ENCODE measurements at places on chromosomes 2 and 18.

DNA sequence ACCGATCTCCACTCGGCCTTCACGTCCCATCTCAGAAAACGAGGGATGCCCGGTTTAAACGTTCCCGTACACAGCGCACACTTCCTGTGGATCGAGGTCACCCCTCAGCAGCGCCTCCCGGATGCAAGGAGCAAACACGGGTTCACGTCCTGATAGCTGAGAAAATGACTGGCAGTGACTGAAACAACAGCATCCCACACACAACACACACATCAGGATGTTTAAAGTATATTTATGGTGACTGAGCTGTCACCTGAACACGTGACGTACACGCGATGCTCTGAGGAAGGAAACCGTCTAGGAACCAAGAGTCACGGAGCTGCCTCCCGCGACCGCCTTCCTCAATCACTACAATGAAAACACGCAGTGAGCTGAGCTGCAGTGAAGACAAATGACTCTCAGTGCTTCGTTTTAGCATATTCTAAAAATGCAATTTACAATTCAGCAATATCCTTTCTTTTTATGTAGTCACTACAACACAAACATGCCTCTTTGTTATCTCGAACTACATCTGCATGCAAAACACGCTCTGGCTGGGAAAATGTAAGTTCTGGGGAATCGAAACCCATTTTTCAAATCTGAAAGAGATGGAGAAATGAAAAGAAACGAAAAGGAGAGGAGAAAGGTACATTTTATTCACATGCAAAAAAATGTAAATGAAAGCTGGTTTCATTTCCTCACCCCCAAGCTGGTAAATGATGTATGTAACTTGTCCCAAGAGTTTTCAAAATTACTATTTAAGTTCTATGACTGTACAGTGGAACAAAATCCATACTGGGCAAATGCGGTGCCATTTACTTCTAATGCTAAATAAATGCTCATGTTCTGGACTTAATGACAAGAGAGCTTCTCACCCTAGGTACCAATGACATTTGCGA, 19.8 kb downstream of the HDAC4 start:
- DNase-seq: no peak

DNA sequence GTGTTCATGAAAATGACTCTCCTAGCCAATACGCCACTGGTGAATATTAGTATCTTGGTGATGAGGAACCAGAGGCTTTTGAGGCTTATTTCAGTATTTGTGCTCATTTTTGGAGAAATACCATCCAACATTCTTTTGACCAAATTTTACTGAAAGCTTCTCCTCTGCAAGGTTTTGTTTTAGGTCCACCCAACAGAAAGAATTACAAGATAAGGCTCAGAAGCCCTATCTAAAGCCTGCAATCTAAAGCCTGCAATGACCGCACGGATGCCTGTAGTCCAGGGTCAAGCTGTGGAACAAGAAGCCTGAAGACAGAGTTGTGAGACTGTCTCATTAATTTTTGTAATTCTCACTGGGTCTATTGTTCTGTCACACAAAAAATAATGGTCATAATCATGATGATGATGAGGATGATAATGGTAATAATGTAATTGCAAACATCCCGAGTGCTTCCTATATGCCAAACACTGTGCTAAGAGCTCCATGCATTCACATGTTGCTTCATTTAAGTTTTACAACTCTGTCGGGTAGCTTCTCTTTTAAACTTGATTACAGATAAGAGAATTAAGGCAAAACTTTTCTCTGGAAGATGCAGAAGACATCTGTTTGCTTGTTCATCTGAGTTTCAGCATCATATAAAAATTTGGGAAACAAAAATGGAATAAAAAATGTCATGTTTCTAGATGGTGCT, 33.2 kb upstream of the NCOA1 start:
- DNase-seq: no peak

DNA sequence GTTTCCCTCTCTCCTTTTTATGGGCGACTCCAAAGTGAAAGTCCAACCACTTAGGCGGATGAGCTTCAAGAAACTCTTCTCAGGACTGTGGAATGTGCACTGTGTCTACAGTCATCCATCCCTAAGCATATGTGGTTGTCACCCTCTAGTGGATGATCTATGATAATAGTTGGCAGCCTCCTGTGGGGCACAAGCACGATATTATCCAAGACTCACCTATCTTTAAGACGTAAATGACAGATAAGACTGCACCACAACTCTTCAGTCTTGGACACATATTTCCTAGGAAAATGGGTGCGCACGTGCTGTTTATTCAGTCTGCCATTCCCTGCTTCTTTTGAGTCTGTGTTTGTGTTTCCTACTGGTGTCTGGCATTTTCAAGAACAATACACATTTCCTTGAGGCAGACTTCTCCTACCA, 145.5 kb upstream of the CTAGE1 start:
- peak; percentile 38 for DNase-seq

- no peak for DNase-seq
These were observed 103.0 kb downstream of the HNRNPLL start for GRCh38 chr2:38499548-38500282.

DNA sequence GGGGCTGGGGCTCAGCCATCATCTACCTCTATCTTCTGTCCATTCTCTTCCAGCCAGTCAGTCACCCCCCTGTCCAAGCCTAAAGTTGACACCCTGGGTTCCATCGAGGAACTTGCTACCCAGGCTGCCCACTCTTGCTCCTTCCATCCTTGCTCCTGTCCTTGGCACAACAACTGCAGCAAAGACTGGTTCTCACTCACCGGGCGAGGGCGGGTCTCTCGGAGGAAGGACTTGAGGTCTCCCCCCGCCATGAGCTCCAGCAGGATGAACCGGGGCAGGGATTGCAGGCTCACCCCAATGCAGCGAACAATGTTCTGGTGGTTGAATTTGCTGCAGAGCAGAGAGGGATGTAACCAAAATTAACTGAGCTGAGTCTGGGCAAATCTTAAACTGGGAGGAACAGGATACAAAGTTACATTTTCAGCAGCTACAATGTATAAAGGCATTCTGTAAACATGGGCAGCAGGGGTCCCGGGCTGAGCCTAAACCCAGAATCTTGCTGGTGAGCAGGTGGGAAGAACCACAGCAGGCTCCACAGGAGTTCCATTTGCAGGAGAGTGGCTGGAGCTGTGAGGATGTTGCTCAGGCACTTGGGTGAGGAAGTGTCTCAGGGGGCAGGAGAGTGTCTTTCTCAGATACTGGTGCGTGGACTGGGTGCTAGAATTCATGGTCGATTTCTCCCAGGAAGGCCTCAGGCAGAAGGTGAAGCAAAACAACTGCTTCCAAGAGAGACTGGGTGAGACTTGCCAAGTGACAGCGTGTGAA, 105.5 kb downstream of the CLIP4 start:
- DNase-seq: no peak

GRCh38 chr2:15579641-15580040, 12.0 kb upstream of the DDX1 start:
- no peak for DNase-seq

DNA sequence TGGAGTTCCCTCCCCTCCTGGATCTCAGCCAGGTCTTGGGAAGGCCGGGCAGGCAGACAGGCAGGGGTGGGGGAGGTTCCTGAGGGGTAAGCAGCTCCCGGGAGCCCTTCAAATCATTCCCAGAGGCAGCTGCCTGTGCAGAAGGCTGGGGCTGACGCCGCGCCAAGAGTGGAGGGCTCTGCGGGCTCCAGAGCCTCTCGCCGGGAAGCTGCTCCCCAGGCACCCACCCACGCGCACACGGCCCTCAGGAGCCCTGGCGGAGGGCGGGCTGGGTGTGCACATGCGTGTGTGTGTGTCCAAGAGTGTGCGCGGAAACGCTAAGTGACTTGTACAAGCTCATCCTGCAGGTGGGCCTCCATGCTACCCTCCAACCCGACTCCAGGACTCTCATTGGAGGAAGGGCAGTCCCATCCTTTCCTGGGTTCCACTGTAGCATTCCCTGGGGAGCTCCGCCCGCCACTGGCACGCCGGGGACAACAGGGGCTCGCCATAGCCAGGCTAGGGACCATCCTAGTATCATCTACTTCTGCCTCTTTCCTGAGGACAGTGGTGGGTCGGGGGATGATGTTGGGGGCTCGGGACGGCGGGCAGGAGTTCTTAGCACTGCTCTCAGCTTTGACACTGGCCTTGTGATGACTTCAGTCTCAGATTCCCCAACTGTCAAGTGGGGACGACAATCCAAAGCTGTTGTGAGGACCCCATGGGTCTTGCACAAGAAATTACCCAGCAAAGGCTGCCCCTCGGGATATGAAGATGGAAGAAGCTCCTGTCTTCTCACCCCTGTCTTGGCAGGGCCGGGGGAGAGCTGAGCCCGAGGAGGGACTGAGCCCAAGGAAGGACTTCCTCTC, 50.3 kb downstream of the INHBB start:
- no peak for DNase-seq

GRCh38 chr2:30422444-30423040, 24.5 kb upstream of the LCLAT1 start:
- no peak for DNase-seq

GRCh38 chr18:23929362-23929930, 85.1 kb upstream of the TTC39C start:
- no peak for DNase-seq

DNA sequence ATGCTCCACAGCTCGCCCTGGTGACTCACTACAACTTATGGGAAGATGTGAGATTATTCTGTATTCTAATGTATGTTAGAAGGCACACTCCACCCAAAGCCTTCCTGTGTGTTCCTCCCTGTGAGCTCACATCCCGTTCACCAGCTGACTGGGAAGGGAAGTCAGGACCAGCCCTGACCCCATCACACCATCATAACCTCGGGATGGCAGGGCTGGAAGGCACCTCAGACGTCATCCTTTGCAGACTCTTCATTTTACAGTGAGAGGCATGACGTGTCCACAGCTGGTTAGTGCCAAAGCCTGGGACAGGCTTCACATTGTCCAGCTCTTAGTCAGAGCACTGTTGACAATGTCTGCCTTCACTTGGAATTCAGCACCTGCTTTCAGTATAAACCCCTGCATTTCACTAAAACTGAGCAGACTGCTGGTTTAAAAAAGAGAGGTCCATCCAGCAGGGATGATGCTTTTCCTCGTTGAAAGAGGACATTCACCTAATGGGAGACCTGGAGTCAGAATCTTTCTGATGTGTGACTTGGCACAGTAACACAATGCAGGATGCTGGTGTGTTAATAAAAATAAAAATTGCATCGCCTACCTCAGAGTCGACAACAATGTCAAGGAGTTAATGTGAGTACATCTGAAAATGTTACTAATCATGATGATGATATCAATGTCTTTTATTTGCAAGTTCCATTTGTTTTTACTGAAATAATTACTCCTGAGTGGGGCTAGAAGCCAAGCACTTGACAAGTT, 418.0 kb upstream of the TNP1 start:
- peak; percentile 50 for DNase-seq

- DNase-seq: no peak
These were observed 4.9 kb downstream of the PAX3 start for GRCh38 chr2:222293660-222294630.

GRCh38 chr2:71815701-71816474, 331.8 kb downstream of the CYP26B1 start:
- no peak for DNase-seq

All from H54 (cell line).